Stimulated activated CD4-positive, alpha-beta T cell treated with anti-CD3 and anti-CD28 coated beads, Interleukin-1b, Interleukin-23, amount 100 ng/mL, for 1 hour (primary cell): ENCODE measurements at places on chromosomes 13 and 19.
A peak's percentile ranks its signal among the peaks of the same experiment; 100 is the strongest.

GRCh38 chr19:19475849-19476828 is 39.2 kb downstream of the TSSK6 start:
- DNase-seq, result no peak

GRCh38 chr19:55322204-55322885 is 2.8 kb downstream of the TMEM150B start:
- DNase-seq, result no peak

GRCh38 chr13:111551204-111551820 is 230.9 kb downstream of the TEX29 start:
- DNase-seq, result no peak

DNA sequence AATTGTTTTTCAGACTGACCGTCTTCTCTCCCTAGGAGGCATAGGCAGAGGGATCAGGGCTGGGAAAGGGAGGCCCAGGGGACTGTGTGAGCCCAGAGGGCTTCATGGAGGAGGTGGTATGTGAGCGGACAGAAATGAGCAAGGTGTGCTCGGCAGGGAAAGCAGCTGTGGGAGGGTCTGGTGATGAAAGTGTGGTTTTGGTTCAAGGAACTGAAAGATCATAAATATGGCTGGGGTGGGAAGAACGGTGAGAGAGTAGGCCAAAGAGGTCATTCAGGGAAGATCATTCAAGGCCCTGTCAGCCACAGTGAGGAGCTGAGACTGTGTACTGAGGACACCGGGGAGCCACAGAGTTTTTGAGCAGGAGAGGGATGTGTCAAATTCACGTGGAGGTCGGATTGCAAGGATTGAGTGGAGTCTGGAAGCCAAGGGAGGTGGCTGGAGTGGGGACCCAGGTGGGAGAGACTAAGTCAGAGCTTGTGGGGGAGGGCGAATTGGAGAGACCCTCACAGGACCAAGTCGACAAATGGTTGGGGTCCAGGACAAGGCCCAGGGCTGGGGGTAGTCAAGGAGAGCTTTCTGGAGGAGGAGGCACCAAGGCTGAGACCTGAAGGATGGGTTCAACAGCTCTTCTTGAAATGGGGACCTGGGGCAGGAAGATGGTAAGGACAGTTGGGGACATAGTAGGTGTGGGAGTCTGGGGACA is 7.6 kb downstream of the PLD3 start:
- no peak for DNase-seq

DNA sequence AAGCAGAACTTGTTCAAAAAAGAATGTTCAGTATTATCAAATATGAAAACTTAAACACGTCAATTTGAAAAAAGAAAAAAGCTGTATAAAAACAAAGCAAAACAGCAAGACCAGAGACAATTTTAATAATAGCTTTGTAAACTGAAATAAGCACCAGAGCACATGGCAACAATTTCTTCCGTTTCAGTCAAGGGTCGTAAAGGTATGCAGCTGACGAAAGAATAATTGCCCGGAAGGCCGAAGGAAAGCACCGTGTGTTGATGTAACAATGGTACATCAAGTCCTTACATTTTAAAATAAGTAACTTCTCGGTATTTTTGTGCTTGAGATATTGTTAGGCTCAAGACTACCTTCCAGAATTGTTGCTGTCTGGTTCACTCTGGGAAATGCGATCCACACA is 1.7 kb downstream of the PROSER1 start:
- no peak for DNase-seq

DNA sequence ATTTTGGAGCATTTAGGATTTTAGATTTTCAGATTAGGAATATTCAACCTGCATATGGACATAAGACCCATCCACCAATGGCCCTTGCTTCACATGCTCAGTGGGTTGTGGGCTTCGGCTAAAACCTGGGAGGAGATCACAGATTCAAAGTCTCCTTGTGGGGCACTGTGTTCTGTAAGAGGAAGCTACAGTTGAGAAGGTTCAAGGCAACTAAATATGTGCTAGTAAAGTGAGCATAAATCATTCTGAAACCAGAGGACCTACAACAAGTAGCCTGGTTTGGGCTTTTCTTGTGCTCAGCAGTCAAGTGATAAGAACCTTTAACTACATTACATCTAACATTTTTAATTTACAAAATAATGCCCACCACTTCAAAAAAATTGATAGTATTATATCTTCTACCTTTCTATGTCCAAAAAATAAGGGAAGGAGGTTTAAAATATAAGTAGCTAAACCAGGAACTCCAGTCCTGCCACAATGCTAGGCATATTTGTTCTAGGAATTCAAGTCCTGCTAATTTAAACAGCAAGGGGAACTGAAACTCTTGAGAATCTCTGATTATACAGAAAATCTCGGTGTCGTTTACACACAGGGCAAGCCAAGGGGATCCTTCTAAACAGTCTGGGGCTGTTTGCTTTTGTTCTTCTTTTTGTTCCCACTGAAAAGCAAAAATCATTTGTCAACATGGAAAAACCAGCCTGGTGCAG is 36.6 kb downstream of the FOXO1 start:
- DNase-seq, result no peak

DNA sequence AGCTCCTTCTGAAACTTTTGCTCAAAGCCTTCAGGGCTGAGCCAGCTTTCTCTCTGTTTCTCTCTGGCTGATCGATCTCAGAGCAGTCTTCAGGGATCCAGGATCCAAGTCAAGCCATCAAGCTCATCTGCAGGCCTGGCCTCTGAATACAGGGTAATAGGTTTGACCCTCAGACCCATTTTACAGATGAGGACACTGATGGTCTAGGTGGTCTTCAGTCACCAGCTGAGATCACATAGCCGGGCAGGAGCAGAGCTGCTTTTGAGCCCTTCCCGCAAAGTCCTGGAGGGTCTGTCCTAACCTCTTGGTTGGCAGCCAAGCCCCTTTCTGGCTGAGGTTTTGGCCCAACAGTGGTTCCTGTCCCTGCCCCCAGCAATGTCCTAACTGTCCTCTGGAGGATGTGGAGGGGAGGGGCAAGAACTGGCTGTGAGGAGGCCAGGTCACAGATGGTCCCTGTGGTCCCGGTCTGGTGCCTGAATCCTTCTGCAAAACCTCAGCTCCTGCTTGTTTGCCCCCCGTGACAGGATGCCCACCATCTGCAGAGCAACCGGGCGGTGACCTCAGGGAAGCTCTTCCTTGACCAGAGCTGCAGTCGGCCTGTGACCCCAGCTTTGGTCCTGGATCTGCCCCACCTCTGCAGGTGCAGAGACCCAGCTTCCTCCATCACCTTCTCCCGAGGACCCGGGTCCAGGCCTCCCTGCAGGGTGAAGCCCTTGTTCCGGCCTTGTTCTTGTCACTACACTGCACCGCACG is 5.8 kb upstream of the PEAK3 start:
- DNase-seq, result no peak

GRCh38 chr19:22261596-22261995 is 24.6 kb upstream of the ZNF729 start:
- DNase-seq, result no peak

DNA sequence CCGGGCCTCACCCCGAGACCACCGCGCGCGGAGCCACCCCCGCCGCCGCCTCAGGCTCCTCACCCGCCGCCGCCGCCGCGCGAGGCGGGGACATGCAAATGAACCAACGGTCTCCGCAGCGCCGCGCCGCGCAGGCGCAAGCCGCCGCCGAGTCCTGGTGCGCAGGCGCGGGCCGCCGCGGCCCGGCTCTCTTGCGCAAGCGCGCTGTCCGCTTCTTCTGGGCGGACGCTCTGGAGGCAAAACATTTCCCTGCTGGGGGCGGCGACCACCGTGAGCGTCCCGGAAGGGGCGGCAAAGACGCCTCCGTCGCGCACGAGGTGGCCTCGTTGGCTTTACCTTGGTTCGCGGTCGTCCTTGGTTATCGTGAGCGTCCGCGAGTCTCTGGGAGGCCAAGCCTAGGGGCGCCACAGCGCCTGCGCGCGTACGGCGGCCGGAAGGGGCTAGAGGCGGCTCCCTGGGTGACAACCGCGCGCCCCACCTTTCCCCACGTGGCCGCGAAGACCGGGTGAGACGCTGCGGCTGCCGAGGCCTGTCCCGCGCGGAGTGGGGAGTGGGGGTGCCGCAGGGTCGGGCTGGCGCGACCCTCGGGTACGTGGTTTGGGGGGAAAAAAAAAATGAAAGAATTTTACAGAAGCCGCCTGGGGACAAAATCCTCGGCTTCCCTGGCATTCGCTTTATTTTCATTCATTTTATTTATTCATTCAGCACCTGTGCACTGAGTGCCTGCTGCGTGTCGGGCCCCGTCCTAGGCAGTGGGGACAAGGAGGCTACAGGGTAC is at the start of the genes ARMC6 and SUGP2:
TSS of gene ARMC6 (plus strand) at position 178 of the 778 bp plus-strand sequence. CDS start 607 bp downstream, outside the sequence.
TSS of gene SUGP2 (minus strand) at position 92 of the 778 bp plus-strand sequence. CDS start 2,446 bp downstream, outside the sequence.
- DNase-seq, result peak; percentile 73

- no peak for DNase-seq
Observed at GRCh38 chr19:38411041-38411712, 8.3 kb downstream of the FAM98C start.
